ENCODE measurements at places on chromosomes 5 and 9.

- no peak for DNase-seq
Measured at GRCh38 chr9:128099932-128100491, 27.5 kb downstream of the PTGES2 start.

GRCh38 chr5:135339189-135339588, 59.8 kb downstream of the MACROH2A1 start:
- DNase-seq = no peak

DNA sequence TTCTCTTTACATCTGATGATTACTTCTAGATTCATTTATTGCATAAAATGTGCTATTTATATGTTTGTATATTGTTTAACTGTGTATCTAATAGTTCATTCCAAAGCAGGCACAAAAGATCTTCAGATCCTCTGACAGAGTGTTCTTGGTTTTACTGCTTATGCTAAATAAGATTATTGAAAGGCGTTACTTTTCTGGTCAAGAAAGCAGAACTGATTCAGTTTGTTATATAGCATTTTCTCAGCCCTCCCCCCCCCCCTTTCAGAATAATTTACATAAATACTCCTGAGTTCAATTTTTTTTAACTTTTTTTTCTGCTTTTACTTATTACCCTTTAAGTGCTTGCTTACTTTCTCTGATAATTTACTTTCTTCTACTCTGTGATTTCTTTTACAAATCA, 15.4 kb downstream of the CDC42SE2 start:
- no peak for DNase-seq

DNA sequence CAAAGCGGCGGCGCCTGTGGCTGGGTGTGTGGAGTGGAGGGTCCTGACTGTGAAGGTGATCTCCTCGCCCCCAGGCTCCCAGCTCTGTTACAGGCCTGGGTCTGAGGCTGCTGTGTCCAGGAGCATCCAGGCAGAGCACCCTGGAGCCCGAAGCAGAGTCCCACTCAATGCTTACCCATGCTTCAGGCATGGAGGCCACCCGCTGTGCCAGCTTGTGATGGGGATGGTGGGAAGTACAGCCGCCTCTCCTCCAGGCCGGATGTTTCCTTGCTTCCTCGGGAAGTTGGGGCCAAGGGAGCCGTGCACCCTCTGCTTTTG, 255.9 kb upstream of the IRX1 start:
- DNase-seq = no peak

GRCh38 chr5:159737263-159737662, 179.0 kb upstream of the ADRA1B start:
- no peak for DNase-seq

DNA sequence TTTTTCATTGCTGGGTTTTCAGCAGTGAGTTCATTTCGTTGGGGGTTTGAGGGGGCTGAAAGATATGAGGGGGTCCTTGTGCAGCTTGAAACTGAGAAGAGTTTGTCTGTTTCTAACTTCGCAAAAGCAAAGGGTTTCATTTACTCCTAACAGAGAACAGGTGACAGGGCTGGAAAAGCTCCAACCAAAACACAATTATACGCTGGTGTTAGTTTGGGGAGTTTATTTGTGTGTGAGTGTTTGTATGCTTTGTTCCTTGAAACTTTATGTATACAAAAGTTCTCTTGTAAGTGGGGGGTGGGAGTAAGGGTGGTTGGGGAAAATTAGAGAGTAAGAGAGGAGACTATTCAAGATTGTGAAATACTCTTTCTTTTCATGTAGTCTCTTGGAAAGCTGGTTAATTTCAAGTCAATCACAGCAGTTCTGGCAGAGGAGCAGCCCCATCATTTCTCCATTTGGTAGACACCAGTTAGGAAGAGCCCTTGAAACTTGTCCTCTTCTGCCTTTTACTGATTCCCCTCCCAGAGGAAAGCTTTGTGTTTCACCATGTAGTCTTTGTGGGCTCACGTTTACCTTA, 881 bp downstream of the TNFAIP8 start:
- no peak for DNase-seq

DNA sequence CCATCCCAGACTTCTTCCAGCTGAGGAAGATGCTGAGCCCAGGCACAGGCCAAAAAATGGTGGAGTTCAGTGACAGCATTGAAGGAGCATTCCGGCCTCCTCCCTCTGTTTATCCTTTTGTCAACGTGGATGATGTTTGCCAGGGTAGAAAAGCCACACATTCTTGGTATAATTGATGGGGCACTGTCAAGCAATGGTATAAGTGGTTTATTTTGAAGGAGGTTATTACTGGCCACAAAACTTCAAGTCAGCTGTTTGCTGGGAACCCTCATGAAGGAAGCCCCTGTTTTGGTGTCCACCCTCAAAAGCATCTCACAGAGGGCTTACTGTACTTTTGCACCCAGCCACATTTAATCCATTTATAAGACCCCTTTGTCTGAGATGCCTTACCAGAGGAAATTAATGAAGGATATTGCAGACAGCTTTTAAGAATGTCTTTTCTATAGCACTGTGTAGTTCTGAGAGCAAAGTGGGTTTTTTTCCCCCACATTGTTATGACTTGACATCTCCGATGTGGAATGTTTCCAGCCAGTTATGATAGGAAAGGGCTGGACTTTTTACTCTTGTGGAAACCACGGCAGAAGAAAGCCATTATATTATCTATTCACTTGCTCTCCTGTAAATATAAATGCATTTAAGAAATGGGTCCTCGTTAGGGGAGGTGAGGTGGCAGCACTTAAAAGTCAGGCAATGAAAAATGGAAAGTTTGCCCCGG, 95.5 kb upstream of the SPATA31D4 start:
- DNase-seq = no peak

- DNase-seq = no peak
Measured at GRCh38 chr5:140084541-140084940, 29.4 kb upstream of the PURA start.

DNA sequence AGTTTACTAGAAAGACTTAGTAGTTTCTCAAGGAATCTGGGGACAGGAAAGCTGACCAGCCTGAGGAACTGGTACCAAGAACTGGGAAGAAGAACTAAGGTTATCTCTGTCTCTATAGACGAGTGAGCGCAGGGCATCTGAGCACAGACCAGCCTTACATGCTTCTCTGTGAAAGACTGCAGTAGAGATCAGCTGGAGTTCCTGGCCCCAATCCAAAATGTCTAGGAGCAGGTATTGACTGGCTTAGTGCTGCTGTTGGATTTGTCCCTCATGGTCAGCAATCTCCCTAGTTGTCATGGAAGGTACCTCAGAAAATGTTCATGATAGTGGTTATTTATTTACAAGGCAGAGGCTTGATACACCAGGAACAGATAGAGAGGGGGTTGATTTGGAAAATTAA, 13.3 kb downstream of the NUP214 start:
- DNase-seq = no peak

- DNase-seq = no peak
Measured at GRCh38 chr9:76221423-76221822, 172.8 kb downstream of the RFK start.

DNA sequence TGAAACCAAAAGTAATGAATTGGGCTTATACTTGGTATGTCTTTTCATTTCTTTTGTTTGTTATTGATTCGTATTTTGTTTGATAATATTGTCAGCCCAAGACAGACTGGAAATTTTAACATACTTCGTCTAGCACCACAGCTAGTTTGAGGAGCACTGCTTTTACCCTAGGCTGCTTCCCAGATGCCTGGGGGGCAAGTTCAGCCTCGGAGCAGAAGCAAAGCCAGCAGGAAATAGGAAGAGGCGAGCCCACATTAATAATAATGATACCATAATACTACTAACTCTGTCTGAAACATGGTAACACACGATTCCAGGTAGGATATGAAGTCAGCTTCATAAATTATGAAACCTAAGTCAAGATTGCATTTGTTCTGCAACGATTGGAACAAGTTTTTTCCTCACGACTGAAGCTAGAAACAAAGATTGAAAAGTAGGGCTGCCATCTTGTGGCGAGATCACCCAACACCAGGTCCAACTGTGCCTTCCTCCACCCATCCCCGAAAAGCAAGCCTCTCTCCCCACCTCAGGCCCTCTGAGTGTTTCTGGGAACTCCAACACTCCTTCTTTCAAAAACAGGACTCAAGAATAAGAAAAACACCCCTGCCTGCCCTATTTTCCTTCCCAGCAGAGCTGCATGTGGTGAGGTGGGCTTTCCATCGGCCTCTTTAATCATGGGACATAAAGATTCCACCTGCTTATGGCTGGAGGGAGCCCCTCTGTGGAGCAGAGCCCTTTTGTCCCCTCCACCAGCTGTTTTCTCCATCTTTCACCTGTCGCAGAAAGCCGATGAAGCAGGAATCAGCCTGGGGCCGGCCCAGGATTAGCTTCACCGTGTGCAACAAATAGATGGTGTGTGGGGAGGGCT, 236.4 kb downstream of the CAAP1 start:
- DNase-seq = no peak

DNA sequence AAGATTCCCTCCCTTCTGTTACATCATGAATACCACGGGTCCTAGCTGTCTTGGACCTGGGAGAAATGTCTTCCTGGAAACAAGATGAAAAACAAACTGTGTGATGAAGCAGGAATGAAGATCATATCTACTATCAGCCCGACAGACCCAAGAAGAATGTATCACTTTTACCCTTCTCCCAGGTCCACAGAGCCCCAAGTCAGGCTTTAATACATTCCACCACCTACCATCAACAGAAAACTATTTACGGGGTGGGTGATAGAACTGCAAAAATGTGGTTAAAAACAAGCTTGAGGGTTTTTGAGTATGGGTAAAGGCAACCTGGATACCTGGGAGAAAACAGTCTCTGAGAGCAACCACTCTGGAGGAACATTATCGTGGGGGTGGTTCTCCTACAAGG, 327.0 kb downstream of the TRIM32 start:
- no peak for DNase-seq

DNA sequence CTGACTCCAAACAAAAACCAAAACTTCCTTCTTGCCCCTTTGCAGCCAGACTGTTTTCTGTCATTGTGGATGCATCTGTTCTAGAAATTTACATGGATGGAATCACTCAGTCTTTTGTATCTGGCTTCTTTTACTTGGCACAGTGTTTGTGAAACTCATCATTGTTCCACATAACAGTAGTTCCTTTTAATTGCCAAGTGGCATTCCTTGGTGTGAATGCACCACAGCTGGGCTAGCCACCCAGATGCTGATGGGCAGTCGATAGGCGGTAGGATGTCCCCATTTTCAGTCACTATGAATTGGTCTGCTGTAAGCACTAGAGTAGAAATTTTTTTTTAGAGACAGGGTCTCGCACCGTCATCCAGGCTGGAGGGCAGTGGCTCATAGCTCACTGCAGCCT, 6.3 kb upstream of the CLPTM1L start:
- no peak for DNase-seq

DNA sequence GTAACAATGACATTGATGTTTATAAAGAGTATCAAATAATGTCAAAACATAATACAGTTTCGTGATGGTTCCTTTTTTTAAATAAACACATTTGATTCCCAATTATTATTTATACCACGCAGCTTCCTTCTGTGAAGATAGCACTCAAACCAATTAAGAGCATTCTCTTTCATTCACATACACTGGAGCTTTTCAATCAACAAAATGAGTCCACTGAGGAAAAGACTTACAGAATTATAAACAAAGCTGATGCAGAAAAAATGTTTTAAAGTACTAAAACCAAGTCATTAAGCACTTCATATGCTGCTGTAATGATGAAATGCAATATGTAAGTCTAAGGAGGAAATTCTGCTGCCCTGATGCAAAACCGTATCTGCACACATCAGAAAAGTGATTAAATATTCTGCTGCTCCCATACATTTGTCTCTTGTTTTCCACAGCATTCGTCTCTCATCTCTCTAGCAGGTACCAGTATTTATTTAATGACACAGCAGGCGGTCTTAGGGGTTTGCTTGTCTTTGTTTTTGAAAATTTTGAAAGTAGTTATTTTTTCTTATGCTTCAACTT, 147.1 kb downstream of the CDH10 start:
- no peak for DNase-seq

- DNase-seq = no peak
Measured at GRCh38 chr5:55675119-55675518, 37.0 kb downstream of the SLC38A9 start.

DNA sequence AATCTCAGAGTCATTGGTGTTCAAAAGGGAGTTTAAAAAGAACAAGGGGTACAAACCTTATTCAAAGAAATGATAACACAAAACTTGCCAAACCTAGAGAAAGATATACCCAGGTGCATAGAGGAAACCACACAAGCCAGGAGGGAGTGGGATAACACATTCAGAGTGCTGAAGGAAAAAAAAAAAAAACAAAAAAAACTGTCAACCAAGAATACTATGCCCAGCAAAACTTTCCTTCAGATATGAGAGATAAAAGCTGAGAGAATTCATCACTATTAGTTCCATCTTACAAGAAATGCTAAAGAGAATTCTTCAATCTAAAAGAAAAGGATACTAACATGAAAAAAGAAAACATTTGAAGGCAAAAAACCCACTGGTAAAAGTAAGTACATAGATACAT, 11.5 kb upstream of the TESK1 start:
- no peak for DNase-seq

DNA sequence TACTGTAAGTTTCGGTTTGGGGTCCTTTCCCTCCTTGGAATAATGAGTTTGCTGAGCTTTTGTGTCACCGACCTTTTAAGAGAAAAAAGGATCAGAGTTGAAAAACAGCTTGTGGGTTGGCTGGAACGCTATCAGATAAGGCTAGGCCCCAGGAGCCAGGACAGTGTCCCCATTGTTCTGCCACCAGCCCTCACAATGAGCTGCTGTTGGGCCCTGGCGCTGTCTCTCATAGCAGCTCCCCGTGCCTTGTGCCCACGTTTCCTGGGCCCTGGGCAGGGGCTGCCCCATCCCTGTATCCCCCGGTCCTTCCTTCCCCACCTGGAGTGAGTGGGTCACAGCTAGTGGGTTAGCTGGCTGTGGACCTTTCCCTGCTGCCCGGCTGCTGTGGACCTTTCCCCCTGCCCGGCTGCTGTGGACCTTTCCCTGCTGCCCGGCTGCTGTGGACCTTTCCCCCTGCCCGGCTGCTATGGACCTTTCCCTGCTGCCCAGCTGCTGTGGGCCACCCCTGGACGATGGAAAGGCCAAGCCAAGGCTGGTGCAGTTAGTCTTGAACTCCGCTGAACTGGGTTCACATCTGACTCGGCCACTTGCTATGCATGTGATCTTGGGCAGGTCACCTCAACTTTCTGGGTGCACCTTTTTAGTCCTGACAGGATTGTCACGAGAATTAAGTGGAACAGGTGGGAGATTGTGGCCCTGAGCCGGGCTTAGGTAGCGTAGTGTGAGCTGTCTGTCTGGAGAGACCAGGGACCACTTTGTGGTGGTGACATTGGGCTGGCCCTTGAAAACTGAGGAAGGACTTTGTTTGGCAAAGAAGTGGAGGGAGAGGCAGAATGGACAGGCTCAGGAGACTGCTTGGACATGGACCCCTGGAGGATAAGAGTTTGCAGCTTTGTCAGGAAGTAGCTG, 99.5 kb downstream of the DAB2IP start:
- no peak for DNase-seq

DNA sequence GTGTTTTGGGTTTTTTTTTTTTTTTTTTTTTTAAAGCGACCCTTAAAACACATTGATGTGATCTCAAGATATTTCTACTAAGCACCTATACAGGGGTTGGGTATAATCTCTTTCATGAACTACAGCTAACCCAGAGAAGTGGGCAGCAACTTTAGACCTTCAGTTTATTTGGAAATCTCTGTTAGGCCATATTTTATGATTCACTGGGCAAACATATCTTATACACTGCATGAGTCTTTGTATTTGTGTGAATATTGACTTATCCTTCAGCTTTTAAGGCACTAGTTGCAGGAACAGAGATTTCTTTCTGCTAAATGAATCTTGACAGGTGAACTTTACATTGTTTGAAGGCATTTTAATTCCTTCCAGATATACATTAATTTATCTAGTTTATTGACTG, 194.4 kb downstream of the ARRDC3 start:
- DNase-seq = no peak

All from effector CD8-positive, alpha-beta T cell (primary cell).